ENCODE measurements at places on chromosomes 12 and 14.

GRCh38 chr14:95445161-95445560 lies 71.3 kb downstream of the SYNE3 start:
- no peak for DNase-seq

- DNase-seq: no peak
Measured at GRCh38 chr12:132729541-132730320, 19.1 kb downstream of the PGAM5 start.

- DNase-seq: no peak
Measured at GRCh38 chr12:21852251-21852650, 77.7 kb upstream of the KCNJ8 start.

GRCh38 chr14:79225815-79226214 lies 985.5 kb downstream of the DIO2 start:
- DNase-seq: no peak

DNA sequence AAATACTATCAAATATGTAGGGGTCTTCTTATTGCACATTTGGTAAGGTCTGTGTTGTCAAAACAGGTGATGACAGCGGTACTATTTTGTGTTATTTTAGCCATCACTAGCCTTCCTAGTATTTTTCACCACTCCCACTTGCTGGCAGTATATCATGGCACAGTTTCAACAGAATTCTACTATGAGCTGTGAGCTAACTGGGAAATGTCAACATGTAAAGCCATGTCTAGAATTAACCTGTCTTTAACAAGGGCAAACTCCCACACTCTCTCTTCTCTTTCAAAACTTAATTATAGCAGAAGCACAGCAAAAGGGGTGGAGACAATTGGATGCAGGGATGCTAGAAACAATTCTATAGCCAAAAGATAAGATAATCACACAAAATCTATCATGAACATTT lies 253.4 kb downstream of the PAX9 start:
- no peak for DNase-seq

- DNase-seq: peak; percentile 88
Measured at GRCh38 chr12:67441736-67442346, 172.7 kb downstream of the CAND1 start.
